ENCODE measurements at places on chromosomes 3 and 15.

- no peak for DNase-seq
- no peaks in the 10 kb centered on the region for H3K36me3 ChIP-seq
- H3K27ac ChIP-seq, result no peak overlapping the region
- H3K4me1 ChIP-seq, result no peaks in the 10 kb centered on the region
- H3K4me3 ChIP-seq, result no peak overlapping the region
- H3K27me3 ChIP-seq, result no peaks in the 10 kb centered on the region
Observed at GRCh38 chr3:155629056-155629455, 115.8 kb downstream of the PLCH1 start.

DNA sequence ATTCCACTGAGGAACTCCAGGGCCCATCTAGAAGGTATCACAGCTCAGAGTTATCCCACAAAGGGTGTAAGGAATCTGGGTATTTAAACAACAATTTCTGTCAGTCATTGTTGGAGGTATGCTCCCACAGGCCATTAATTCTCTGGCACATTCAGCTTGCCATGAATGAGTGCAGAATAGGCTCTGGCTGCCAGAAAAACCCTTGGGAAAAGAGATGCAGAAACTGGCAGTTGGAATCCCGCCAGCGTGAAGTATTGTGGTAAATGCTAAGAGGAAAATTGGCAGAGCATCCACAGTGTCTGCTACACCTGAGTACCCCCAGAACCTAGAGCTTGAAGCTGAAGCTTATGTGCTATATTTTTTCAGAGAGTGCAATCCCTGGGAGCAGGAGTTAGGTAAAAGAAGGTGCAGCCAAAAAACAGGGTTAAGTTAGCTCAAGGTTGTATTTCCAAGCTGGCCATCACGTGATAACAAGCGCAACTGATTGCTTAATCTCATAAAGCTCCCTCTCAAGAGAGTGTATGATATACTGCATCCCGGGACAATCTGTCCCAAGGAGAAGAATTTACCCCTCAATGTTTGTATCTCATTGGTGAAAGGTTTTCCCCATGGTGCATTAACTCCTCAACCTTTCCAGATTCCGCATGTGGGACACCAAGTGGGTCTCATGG lies 94.2 kb upstream of the ACP3 start:
- DNase-seq, result no peak
- H3K4me3 ChIP-seq, result no peak overlapping the region
- no peaks in the 10 kb centered on the region for H3K36me3 ChIP-seq
- no peaks in the 10 kb centered on the region for H3K27me3 ChIP-seq
- no peaks in the 10 kb centered on the region for H3K4me1 ChIP-seq

- H3K4me1 ChIP-seq, result no peaks in the 10 kb centered on the region
- DNase-seq, result no peak
- no peak overlapping the region for H3K4me3 ChIP-seq
- no peaks in the 10 kb centered on the region for H3K36me3 ChIP-seq
- no peak overlapping the region for H3K27ac ChIP-seq
Observed at GRCh38 chr3:136074546-136075170, 109.1 kb downstream of the PPP2R3A start.

GRCh38 chr3:126149960-126150515 lies 30.3 kb downstream of the ALDH1L1 start:
- DNase-seq, result no peak
- no peaks in the 10 kb centered on the region for H3K4me1 ChIP-seq
- no peaks in the 10 kb centered on the region for H3K36me3 ChIP-seq
- H3K4me3 ChIP-seq, result no peak overlapping the region
- H3K27ac ChIP-seq, result no peak overlapping the region

DNA sequence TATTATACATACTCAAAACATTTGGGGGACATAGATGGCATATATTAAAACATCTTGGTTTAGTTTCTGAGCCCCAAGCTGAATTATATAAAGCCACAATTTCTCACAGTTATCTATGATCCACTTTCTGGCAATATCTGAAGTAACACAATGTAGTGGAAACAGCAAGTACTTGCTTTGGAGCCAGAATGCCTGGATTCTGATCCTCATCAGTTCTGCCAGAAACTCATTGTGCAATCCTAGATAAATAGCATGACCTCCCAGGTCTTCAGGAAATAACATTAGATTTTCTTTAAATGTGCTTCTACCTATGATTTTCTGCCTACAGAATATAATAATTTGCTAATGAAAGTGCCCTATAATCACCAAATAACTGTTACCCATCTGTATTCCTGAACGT lies 544.9 kb downstream of the NAALADL2 start:
- no peak overlapping the region for H3K27ac ChIP-seq
- H3K27me3 ChIP-seq, result no peaks in the 10 kb centered on the region
- H3K36me3 ChIP-seq, result no peaks in the 10 kb centered on the region
- no peak overlapping the region for H3K4me3 ChIP-seq
- H3K4me1 ChIP-seq, result no peaks in the 10 kb centered on the region

Measured in K562 (cell line).